ENCODE measurements at places on chromosomes 3 and 15.

DNA sequence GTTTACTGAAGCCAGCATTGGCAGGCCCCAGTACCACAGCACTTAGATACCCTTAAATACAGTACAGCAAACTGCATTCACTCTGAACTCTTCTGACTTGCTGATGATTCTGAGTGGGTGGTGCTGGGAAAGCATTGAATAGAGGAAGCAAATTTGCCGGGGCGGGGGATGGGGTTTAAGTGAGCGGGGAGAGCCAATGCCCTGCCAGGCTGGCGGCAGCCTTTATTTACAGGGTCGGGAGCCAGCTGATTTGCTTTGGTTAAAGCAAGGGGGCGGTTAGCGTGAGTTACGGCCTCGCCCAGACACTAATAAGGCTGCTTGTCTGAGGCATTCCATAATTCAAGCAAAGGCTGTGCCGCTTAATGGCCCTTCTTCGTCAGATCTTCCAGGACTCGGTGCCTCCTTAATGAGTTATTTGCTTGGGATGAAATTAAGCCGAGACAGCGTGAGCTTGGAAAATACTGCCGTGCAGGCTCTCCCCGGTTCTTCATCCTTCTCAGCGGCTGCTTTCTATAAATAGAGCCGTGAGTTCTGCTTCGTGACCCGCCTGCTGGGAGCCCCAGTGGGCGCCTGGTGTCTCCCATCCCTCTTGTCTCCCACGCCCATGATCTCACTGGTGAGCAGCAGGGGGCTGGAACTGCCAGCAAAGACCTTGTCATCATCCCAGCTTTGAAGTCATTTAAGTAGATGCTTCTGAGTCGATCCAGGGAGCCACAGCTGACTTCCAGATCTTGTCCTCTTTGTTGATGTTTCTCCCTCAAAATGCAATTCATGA, 25.8 kb downstream of the SPSB4 start:
- DNase-seq, result peak; percentile 55

- no peak for DNase-seq
Observed at GRCh38 chr3:66428733-66429132, 72.1 kb downstream of the LRIG1 start.

DNA sequence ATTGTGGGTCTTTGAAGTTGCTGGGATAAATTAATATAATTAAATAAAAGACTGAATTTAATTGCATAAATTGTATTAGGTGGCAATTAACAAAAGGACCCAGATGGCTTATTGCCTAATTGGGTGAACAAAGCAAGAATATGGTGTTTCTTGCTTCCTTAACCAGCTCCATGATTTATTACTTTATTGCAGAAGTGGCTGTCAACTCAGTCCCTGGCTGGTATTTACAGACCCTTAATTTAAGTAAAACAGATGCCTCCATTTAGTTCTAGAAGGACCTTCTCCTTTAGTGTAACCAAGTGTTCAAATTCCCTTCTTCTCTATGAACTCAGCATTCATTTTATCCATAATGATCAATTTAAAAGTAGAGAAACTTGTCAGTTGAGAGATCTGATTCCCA, 35.1 kb downstream of the DPH3 start:
- DNase-seq, result no peak

GRCh38 chr15:29805043-29805707, 17.1 kb downstream of the TJP1 start:
- DNase-seq, result no peak

- no peak for DNase-seq
Observed at GRCh38 chr15:39110336-39110735, 470.5 kb upstream of the THBS1 start.

- DNase-seq, result no peak
Observed at GRCh38 chr3:10444511-10444910, 60.9 kb downstream of the ATP2B2 start.

DNA sequence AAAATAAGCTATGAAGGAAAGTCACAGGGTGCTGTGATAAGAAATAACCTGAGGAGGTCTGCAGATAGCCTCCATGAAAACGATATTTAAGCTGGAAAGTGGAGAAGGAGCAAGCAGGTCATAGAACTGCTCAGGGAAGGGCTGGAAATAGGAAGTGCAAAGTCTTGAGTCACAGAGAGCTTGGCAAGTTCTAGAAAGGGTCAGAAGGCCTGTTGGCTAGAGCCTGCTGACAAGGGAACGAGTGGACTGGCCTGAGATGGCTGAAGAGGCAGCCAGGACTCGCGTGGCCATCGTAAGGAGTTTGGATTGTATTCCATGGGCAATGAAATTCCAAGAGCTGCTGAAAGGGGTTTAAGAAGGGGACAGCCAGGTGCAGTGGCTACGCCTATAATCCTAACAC, 64.7 kb upstream of the IL12A start:
- no peak for DNase-seq

GRCh38 chr15:81547521-81548132, 173.6 kb upstream of the TMC3 start:
- no peak for DNase-seq

DNA sequence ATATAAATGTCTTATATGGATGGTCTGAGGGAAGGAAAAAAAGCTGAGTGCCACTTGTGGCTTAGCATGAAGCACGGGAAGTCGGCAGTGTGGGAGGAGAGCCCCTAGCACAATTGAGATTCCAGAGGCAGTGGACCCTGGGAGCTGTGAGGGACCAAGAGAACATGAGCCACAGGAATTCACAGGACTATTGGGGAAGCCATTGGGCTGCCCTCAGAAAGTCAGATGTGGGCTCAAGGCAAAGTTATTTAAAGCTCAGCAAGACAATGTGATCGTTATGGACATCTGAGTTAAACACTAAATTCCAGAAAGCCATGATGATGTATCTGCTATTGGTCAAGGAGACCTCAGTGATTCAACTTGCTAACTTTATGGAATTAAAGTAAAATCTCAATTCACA, 380.8 kb upstream of the IL12A start:
- DNase-seq, result no peak

GRCh38 chr15:85745525-85746150, 49.1 kb downstream of the KLHL25 start:
- DNase-seq, result no peak

GRCh38 chr3:58261954-58262666, 24.5 kb downstream of the ABHD6 start:
- DNase-seq, result no peak

DNA sequence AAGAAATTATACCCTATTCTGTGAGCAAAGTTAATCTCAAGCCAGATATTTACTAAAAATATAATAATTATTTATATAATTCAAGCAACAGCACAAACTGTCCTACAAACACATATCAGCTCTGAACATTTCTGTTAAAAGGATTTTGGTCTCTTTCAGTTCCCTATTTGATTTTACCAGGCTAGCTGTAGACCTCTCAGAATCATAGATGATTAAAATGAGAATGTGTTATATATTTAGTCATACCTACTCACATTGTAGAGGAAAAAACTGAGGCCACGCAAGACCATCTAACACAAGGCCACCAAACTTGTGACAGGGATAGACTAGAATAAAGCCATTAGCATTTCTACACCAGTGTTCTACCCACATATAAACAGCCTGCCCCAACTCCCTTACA, 28.5 kb downstream of the ACKR4 start:
- DNase-seq, result no peak

DNA sequence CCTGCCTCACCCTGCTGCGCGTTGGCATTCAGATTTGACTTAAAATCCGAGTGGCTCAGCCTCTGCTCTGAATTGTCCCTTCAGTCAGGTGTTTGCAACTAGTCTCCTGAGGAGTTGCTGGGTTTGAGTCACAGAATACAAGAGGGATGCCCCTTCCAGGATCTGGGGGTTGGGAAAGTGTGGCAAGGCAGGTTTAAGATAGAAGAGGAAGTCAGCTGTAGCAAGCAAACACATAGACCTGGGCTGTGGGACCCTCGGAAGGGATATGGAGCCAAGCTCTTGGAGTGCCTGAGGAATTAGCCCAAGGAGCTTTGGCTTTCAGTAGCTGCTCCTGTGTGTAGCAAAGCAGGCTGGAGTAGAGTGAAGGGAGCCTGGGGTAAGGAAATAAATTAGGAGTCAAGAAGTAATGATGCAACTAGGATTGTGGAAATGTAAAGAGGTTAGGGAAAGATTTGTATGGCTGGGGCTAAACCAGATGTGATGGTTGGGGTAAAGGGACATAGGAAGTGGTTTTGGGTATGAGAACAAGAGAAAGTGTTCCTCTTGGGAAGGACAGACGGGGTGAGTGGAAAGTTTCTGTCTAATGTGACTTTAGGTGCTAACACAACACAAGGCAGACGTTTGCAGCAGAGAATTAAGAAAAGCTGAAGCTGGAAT, 41.2 kb downstream of the RAB7A start:
- no peak for DNase-seq

GRCh38 chr15:34490417-34491193, 53.0 kb upstream of the GOLGA8A start:
- no peak for DNase-seq

DNA sequence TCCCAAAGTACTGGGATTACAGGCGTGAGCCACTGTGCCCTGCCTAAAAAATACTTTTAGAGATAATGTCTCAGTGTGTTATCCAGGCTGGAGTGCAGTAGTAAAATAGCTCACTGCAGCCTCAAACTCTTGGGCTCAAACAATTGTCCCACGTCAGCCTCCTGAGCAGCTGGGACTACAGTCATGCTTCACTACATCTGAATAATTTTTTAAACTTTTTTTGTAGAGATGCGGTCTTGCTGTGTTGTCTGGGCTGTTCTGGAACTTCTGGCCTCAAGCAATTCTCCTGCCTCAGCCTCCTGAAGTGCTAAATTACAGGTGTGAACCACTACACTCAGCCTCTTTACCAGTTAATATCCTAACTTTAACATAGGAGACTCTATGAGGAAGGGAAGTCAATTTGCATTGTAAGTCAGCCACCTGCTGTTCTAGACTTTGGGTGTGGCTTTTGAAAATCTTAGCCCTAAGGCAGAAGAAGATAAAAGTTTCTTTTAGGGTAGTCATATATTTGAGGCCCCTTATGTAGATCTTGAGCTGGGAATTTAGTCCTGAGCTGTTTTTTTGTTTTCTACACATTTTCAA, 78.2 kb upstream of the RASGRP1 start:
- DNase-seq, result no peak

DNA sequence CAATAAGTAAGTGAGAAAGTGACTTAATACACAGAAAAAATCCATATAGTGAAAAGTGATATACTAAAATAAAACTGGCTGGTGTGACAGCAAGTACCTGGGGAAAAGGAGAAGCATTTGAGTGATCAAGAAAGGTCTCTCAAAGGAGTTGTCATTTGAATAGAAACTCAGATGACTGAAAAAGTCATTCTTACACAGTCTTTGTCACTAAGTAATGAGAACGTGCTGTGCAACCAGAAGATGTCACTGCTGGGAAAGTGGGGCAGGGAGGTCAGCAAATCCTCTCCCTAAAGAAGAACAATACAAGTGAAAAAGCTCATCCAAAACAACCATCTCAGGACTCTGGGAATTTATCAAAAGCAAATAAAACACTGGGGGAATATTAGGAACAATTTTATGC, 317.5 kb upstream of the TRIM42 start:
- no peak for DNase-seq

GRCh38 chr3:50521572-50521971, 18.1 kb upstream of the CACNA2D2 start:
- DNase-seq, result no peak

DNA sequence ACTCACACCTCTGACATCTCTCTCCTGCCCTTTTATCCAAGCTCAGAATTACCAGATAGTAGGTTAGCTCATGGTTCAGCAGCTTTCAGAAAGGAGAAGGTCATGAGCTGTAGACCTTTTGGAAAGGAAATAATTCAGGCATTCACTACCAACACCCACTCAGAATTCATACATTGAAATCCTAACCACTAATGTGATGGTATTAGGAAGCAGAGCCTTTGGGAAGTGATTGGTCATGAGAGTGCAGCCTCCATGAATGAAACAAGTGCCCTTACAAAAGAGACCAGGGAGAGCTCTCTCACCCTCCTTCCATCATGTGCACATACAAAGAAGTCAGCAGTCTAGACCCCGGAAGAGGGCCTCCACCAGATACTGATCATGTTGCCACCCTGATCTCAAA, 315.8 kb upstream of the CCDC54 start:
- DNase-seq, result no peak

- no peak for DNase-seq
Observed at GRCh38 chr3:143436231-143436930, 316.8 kb downstream of the CHST2 start.

DNA sequence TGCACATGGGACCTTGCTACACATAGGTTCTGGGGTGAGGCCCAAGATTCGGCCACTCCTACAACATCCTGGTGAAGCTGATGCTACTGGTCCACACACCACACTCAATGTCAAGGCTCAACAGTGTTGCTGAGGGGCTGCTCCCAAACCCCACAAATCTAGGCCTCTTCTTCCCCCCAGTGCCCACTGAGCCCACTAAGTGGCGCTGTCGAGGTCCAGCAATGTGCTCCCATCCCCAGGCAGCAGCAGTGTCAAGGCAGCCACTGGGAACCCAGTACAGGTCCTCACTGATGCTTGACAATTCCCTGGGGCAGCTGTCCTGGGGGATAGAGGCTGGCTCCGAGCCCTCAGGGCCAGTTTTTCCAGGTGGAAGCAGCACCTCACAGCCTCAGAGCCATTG, 21.5 kb downstream of the SCN5A start:
- DNase-seq, result peak; percentile 66

GRCh38 chr3:156463123-156463522, 91.8 kb downstream of the SSR3 start:
- no peak for DNase-seq

DNA sequence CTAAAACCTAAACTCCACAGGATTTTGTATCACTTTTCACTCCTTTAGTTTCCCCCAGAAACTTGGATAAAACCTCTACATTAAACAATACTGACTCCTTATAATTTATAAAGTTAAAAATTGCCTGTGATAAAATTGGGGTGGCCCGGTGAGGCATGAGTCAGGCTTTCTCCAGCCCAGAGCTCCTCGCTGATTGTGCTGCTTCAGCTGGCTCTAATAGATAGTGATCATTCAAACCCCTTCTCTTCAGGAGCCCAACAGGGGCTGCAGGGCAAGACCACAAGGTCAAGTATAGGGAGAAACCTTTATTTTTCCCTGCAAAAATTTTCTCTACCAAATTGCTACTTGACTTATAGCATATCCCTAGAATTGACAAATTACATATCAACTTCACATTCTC, 308.2 kb downstream of the PLCL2 start:
- no peak for DNase-seq

GRCh38 chr3:88876724-88877123, 230.7 kb upstream of the EPHA3 start:
- no peak for DNase-seq

DNA sequence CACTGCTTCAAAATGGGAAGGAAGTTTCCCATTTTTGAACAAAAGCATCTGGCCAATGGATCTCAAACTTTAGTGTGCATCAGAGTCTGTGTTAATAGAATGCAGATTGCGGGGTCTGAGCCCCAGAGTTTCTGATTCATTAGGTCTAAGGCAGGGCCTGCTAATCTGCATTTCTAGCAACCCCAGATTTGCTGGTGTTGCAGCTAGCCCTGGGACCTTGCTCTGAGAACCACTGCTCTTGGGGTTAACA, 30.7 kb upstream of the USP3 start:
- DNase-seq, result no peak

GRCh38 chr3:46861605-46862368, 1.5 kb downstream of the MYL3 start:
- no peak for DNase-seq
